ENCODE measurements at places on chromosomes 13 and 19. TPM values are rescaled to one million over a fixed set of nuclear protein-coding genes. Genes with fewer than 3 reads are reported as not detected.

GRCh38 chr19:49430678-49431329 lies 5.6 kb downstream of the GFY start:
- H3K4me3 ChIP-seq, result no peak overlapping the region
- H3K27ac ChIP-seq, result no peak overlapping the region
- no peaks in the 10 kb centered on the region for H3K36me3 ChIP-seq
- no peaks in the 10 kb centered on the region for H3K4me1 ChIP-seq
- DNase-seq, result no peak
- H3K27me3 ChIP-seq, result peaks cover 82% of the 10 kb centered on the region

The UGGT2 gene
- total RNA-seq, result 20.8 TPM

The ZFP28 gene
- 8.0 TPM for total RNA-seq

GRCh38 chr13:23558675-23559536 lies 11.3 kb upstream of the TNFRSF19 start:
- H3K4me3 ChIP-seq, result no peak overlapping the region
- peaks cover 8% of the 10 kb centered on the region for H3K4me1 ChIP-seq
- no peaks in the 10 kb centered on the region for H3K36me3 ChIP-seq
- H3K27me3 ChIP-seq, result peaks cover 3% of the 10 kb centered on the region
- H3K27ac ChIP-seq, result no peak overlapping the region

The GFY gene
- total RNA-seq, result not detected

Data from adrenal gland (tissue), 19 donors.